ENCODE measurements at places on chromosomes 1 and 21.

GRCh38 chr1:93713341-93713740 is 31.7 kb upstream of the BCAR3 start:
- DNase-seq, result no peak

- no peak for DNase-seq
Observed at GRCh38 chr1:232942413-232943294, 7.8 kb upstream of the NTPCR start.

GRCh38 chr1:222521299-222522104 is 26.4 kb downstream of the HHIPL2 start:
- DNase-seq, result no peak

GRCh38 chr1:200438911-200439310 is 29.1 kb upstream of the ZNF281 start:
- no peak for DNase-seq

- no peak for DNase-seq
Observed at GRCh38 chr1:182624577-182624976, 20.4 kb upstream of the RGS16 start.

DNA sequence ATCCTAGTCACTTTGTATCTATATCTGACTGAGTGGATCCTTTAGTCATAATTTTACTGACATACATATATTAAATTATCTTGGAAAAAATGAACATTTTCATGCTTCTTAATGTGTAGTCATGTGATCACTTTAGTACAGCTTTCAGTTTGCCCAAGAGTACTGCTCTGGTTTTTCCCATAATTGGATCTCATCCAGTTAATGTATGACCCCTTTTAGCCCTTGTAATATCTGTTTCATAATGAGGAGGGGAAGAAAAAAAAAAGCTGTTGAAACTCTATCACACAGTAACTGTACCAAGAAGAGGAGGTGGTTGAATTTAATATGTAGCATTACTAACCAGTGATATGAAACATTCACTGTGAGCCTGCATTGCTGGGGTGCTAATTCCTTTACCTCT is 328.7 kb downstream of the PTPRC start:
- DNase-seq, result no peak

- DNase-seq, result no peak
Observed at GRCh38 chr1:36816348-36816747, 218.0 kb downstream of the GRIK3 start.

DNA sequence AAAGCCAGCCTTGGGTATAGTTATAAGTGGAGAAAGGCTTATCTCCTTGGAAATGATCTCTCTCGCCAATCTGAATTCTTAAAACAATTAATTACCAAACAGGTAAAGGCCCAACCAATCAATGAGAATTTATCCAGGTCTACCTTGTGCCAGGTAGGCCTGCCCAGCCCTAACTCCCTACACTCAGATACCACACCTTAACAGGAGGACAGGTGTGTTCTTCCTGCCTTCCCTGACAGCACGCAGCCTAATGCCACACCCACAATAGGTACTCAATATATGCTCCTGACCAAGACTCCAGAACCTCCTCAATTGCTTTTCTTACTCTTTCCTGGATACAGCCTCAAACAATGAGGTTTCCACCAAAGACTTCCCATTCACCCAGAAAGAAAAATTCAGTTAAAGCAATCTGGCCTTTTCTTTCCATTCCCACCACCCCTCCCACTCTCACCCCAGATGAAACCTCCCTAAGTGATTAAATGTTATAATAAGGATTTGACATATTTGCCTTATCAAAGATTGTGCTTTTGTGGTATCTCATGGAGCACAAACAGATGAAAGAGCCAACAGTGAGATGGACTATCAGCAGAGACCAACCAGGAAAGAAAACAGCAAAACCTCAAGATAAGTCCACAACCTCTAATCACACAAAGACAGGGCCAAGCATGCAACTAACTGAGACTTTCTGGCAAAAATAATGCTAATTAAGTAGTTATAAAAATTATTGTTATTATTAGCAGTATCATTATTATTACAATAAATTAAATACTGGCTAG is 25.6 kb downstream of the TRABD2B start:
- no peak for DNase-seq

GRCh38 chr21:45401916-45402900 is 2.8 kb upstream of the COL18A1 start:
- no peak for DNase-seq

- no peak for DNase-seq
Observed at GRCh38 chr1:171792656-171793369, 11.4 kb downstream of the METTL13 start.

- no peak for DNase-seq
Observed at GRCh38 chr1:185935360-185935759, 201.2 kb downstream of the HMCN1 start.

DNA sequence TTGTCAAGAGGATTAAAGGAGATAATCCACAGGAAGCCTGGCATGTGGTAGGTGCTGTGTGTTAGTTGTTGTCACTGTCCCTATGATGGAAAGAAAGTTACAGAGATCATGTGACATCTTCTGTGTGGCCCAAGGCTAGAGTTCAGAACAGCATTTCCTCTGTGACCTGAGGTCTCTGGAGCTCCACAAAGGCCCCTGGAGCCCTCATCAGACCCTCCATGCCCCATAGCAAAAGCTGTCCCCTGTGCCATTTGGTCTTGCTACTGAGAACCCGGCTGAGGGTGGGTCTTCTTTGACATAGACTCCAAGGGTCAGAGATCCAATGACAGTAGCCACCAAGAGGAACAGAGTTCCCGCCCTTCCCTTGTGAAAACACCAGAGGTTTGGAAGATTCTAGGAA is 8.1 kb downstream of the CELA2B start:
- no peak for DNase-seq

- no peak for DNase-seq
Observed at GRCh38 chr1:79460773-79461436, 454.4 kb upstream of the ADGRL4 start.

- no peak for DNase-seq
Observed at GRCh38 chr1:108653431-108654105, 7.3 kb downstream of the HENMT1 start.

DNA sequence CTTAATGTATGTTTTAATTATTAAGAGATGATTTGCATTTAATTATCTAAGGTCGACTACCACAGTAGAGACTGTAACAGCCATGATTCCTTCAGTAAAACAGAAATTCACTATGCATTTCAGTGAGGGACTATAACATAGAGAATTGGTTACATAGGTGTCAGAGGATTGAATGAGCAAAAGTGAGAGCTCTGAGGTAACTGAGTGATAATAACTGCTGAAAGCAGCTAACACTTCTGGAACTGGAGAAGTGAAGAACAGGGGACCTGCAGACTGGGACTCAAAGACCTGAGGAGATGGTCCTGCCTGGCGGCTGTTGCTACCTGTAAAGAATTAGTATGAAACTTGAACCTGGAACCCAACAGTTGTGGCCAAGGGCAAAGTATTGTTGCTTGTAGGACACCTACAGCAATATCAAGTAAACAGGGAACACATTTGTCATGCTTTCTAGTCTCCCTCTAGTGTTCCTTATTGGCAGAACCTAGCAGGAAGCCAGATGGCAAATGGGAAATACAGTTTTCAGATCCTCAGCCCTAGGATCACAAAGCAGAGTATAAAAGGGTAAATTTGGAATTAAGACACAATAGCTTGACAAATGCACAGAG is 110.6 kb downstream of the HS2ST1 start:
- no peak for DNase-seq

DNA sequence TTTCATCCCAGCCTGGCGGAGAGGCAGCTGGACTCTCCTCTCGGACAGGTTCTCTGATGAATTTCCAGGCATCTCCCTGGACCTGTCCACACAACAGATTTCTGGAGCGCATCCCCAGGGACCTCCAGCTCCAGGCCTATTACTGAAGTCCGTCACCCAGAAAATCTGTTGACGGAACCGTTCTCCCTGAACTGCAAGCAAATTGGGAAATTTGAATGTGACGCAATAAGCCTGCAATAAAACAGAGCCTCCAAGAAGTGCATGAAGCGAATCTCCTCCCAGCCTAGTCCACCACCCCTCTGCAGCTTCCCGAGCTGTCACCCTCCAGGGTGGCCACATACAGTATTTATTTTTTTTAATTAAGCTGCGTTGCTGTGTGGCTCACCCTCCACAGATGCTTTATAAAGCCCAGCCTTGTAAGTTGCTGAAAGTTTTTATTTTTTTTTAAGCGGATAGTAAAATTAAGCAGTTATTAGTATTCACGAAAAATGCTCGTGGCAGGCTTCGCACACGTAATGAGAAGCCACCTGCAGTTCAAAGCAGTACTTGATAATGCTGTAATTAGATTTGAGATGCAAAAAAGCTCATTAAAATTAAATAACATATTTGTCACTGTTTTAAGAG is 173.3 kb downstream of the CAMTA1 start:
- DNase-seq, result no peak

Data from activated CD4-positive, alpha-beta T cell treated with anti-CD3 and anti-CD28 coated beads, Interleukin-2, amount 10 ng/mL, durations not matched to agents 24 days and 14 days (primary cell).